ENCODE measurements at places on chromosomes 7 and 10.
A peak's percentile ranks its signal among the peaks of the same experiment; 100 is the strongest.

- DNase-seq: no peak
Observed at GRCh38 chr7:121837462-121837861, 35.5 kb upstream of the PTPRZ1 start.

GRCh38 chr10:112907893-112908292 is 42.2 kb upstream of the TCF7L2 start:
- no peak for DNase-seq

DNA sequence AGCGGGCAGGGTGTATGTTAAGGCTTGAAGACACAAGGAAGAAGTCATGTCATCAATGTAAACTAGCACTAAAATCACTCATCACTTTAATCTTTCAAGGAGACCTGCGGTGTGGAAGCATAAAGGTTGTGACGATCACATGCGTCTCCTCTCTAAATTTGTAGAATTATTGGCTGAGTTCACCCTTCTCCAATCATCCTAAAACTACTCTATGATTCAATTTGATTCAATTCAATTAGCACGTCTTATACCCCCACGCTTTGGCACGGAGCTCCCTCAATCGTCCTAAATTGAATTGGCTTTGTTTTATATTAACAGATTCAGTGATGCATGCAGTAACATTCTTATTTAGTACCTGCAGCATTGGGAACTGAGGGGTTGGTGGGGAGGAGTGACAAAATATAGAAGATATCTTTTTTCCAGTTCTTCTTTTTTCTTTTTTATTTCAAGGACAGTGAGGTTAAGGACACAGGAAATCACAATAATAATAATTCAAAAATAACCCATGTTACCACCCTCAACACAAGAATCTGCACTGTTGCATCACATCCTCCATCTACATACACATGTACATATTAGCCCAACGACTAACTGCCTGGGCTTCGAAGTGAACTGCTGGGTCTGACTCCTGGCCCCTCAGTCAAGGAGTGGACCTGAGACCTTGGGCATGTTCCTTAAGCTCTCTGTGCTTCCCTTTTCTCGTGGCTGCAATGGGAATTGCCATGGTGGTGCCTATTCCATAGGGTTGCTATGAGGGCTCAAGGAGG is 86.5 kb downstream of the LSM5 start:
- DNase-seq: no peak

GRCh38 chr7:30665449-30665848 is 16.8 kb downstream of the CRHR2 start:
- no peak for DNase-seq

DNA sequence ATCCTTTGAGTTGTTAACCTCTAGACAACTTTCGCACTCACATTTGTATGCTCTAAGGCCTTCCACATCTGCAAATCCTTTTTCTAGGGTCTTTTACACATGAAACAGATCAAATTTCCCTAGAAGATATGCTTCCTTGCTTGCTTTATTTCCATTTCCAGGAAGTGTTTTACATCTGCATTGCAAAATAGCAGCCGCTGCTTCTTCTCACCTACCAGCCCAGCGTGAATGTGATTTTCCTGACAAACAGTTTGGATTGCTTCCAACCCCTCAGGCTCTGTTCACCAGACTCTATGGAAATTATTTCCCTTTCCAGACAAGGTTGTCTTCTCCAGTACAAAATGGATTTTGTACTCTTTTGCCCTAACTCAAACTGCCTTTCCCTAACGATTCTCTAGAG is 50.9 kb upstream of the PAPSS2 start:
- DNase-seq: no peak

GRCh38 chr7:111370002-111370401 is 192.3 kb downstream of the IMMP2L start:
- DNase-seq: no peak

DNA sequence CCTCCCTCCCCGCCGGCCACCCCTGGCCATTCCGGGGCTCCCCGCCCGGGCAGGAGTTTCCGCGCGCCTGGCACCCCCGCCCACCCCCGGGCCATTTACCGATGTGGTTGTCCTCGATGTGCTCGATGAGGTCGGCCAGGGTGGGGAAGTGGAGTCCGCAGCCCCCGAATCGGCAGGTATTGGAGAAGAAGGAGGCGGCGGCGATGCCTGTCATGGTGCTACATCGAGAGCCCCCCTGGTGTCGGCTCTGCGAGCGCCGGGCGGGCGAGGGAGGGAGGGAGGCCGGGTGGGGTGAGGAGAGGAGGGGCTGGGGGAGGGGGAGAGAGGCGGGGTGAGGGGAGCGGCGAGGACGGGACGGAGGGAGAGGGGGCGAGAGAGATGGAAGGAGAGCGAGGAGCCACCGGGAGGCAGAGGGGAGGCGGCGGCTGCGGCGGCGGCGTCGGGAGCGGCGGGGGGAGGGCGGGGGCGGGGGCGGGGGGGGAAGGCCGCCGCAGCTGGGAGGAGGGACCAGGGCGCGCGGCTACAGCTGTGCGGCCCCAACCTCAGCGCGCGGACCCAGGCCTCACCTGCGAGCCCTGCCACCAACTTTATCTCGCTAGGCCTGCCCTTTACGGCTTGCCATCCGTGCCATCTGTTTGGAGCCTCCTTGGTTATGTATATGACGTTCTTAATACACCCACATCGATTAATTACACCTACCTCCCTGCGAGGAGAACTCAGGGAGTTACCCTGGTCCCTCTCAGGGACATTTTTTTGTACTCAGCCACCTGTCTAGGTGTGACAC is at the start of gene JAZF1:
Gene JAZF1, minus strand, starts transcription at position 432 of the 784 bp plus-strand sequence.
- peak; percentile 33 for DNase-seq

GRCh38 chr10:84469470-84469869 is 141.1 kb downstream of the CCSER2 start:
- no peak for DNase-seq

GRCh38 chr10:29068302-29068701 is 220.6 kb upstream of the LYZL1 start:
- no peak for DNase-seq

DNA sequence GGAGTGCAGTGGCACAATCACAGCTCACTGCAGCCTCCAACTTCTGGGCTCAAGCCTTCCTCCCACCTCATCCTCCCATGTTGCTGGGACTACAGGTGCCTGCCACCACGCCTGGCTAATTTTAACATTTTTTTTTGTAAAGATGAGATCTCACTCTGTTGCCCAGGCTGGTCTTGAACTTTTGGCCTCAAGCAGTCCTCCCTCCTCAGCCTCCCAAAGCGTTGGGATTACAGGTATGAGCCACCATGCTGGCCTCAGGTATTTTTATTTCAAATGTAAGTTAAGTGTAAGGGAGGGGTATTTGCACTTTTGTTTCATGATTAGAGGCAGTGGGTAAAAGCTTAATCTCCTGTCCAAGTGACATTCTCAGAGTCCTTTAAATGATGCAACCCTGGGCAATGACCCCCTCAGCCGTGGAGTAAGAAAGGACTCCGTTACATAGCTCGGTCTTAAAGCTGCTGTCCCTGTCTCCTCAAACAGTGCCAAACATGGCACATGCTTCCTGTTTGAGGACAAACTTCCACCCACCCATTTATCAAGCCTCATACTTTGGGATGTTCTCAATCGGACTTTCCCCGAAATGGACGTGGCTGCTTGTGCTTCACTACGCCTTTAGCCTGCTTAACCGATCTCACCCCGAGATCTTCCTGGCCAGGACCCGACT is 296.1 kb downstream of the BAMBI start:
- no peak for DNase-seq

DNA sequence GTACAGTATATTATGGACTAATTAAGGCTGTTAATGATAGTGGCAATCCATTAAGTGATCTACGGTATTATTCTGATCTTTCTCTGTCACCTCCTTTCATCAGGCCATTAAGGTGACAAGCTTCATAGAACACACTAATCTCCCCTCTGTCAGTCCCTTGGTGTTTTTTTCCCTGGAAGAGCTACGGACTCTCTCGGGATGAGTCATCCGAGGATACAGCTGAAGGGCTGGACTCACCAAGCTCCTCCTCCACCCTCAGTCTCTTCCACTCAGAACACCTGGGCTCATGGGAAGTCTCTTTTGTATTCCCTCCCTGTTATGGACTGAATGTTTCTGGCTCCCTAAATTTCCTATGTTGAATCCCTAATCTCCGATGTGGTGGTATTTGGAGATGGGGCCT is 69.8 kb upstream of the PLXNA4 start:
- peak; percentile 5 for DNase-seq

DNA sequence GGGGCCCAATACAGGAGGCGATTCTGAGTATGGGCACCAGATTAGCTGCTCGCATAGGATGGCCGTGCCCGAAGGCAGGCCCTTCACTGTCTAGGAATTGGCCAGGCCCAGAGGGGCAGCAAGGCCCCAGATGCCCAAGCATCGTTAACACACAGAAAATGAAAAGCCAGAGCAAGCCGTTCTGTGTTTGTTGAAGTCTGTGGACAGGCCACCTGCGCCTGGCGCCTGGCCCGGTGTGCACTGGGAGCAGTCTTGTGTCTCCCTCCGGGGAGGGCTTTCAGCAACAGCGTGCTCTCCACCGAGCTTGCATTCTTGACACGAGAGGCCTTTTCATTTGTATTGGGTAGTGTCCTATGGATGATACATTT is 34.5 kb upstream of the TTYH3 start:
- DNase-seq: no peak

- DNase-seq: no peak
Observed at GRCh38 chr10:129310881-129311280, 156.2 kb upstream of the MGMT start.

- DNase-seq: no peak
Observed at GRCh38 chr10:112208997-112209396, 25.4 kb upstream of the GPAM start.

- peak; percentile 4 for DNase-seq
Observed at GRCh38 chr10:109956454-109957091, 33.3 kb upstream of the XPNPEP1 start.

- DNase-seq: peak; percentile 88
Observed at GRCh38 chr7:92763636-92764423, 72.5 kb downstream of the CDK6 start.

- DNase-seq: no peak
Observed at GRCh38 chr7:12508554-12508953, 62.0 kb upstream of the SCIN start.

- no peak for DNase-seq
Observed at GRCh38 chr7:115775981-115776380, 254.6 kb downstream of the TFEC start.

- DNase-seq: no peak
Observed at GRCh38 chr7:1021366-1021765, 23.0 kb upstream of the GPR146 start.

DNA sequence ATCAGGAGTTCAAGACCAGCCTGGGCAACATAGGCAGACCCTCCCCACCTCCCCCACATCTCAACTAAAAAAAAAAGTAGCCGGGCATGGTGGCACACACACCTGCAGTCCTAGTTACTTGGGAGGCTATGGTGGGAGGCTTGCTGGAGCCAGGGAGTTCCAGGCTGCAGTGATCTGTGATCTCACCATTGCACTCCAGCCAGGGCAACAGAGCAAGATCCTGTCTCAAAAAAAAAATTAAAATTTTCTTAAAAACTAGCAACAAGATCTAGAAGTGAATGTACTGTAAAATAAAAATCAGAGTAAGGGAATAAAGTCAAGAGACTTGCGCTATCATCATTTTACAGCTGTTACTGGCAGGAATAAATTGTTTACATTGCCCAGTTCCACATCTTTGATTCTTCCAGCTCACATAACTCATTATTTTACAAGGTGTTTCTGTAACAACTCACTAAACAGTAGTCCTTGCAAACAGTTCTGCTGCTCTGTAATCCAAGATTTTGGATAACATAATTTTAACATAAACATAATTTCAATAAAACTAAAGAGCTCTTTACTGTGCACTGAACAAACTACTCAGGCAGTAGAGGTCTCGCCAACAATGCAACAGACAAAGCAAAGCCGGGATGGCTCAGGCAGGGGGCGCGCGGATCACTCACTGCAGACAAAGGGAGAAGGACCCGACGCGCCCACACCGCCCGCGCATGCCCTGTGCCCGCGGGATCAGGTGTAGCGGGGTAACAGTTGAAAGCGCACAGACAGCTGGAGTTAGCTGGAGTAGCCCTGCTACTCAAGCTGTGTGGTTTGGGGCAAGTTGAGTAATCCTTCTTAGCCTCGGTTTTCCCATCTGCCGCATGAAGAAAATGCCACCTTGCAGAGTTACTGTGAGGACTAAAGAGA is 73.3 kb upstream of the NFE2L3 start:
- DNase-seq: peak; percentile 32

DNA sequence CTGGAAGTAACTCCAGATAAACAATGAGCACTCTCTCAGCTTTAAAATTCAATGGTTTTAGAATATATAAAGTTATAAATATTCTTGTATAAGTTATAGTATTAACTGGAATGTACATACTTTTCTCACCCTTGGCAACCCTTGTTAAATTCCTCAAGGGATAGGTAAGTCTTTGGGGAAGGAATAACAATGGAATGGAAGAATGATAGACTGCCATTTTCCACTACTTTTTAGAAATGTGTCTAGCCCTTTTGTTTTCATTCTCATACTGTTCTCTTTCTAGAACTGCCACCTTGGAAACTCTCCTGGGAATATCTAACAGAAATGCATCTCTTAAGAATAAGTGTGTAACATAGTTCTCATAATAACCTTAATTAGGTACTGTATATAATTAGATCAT is 8.3 kb downstream of the KIF5B start:
- peak; percentile 4 for DNase-seq

- peak; percentile 26 for DNase-seq
Observed at GRCh38 chr7:151808400-151809145, 68.3 kb downstream of the PRKAG2 start.

DNA sequence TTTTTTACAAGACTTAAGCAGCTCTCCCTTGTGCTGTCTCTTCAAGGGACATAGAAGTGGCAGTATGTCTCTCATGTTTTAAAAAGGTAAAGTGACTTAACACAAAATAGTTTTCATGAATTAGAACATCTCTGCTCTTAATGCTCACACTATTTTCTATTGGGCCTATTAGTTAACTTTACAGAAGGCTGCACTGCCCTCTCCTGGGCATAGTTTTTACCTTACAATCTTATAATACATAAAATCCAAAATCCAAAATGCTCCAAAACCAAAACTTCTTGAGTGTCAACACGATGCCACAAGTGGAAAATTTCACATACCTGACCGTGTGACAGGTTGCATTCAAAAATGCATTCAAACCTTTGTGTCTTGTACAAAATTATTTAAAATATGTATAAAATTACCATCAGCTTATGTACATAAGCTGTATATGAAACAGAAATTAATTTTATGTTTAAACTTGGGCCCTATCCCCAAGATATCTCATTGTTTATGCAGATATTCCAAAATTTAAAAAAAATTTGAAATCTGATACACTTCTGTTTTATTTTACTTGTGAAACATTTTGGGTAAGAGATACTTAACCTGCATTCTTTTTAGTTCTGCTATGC is 25.8 kb downstream of the TES start:
- no peak for DNase-seq

DNA sequence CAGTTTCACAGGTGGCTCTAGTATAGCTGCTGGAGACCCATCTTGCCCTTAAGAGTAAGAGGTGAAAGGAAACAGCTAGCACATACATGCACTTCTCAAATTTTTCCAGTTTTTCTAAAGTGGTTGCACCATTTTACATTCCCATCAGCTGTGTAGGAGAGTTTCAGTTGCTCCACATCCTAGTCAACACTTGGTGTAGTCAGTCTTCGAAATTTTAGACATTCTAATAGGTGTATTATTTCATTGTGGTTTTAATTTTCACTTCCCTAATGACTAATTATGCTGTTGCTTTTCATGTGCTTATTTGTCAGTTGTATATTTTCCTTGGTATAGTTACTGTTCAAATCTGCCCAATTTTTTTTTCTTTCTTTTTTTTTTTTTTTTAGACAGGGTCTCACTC is 9.5 kb upstream of the HACD1 start:
- DNase-seq: no peak

All from NCI-H226 (cell line).